Transverse colon (tissue), 4 donors: ENCODE measurements at places on chromosomes 6 and 20. TPM values are rescaled to one million over a fixed set of nuclear protein-coding genes. Genes with fewer than 3 reads are reported as not detected.

DNA sequence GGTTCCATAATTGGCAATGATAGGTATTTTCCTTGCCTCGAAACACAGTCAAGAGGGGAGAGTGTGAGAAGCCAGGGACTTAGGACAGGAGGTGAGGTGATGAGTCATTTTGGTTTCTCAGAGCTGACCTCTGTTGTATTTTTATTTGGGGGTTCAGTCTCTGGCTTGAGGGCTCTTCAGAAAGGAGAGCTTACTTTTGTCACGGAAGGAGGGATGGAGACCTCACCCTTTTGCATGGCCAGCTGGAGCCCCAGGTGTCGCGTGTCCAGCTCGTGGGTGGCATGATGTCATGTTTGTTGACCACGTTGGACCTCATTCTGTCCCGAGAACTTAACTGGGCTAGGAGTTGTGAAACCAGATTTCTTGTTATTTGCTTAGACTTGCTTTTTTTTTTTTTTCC lies 293.9 kb downstream of the QKI start:
- DNase-seq = peak; percentile 45

- no peak for DNase-seq
These were observed 14.9 kb downstream of the SRPK1 start for GRCh38 chr6:35905841-35906498.

DNA sequence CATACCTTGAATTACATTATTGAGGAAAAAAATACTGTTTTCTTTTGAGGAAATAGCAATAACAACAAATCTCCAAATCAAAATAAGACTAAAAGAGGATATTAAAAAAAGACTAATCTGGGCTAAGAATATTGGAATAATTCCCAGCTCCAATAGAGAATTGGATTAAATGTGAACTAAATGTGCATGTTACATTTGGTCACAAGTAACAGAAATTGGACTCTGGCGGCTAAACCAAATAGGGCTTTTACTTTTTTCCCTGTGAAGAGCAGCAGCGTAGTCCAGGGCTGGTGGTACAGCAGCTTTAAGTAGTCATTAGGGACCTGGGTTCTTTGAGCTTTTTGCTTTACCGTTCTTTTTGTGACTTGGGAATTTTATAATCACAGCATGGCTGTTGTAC lies 71.9 kb downstream of the ELOVL2 start:
- DNase-seq = no peak

DNA sequence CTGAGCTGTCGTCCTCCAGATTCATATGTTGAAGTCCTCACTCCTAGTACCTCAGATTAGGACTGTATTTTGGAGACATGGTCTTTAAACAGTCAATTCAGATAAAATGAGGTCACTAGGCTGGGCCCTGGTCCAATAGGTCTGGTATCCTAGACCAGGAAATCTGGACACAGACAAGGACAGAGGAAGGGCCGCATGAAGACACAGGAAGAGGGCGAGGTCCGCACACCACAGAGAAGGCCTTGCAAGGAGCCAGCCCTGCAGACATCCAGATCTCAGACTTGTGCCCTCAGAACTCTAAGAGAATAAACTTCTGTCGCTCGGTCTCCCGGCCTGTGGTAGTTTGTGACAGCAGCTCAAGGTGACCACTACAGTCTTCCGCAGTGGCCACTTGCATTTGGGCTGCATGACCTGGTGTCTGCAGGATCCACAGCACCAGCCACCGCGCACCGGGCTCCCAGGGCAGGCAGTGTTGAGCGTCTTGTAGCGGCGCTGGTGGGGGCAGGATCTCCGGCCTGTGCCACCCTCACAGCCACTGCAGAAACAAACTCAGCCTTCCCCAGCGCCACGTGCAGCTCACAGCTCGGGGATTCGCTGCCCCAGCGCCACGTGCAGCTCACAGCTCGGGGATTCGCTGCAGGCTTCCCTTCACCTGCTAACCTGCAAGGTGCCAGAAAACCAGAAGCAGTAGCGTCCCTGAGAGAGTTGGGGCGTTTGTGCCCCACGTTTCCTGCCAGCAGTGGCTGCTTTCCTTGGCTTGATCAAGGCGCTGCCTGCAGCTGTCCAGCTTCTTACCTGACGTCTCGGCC lies 6.0 kb upstream of the RBM38 start:
- no peak for DNase-seq

Gene SIGLEC1
- 8.6 TPM for total RNA-seq
